ENCODE measurements at places on chromosomes 12 and 14.

- no peak for DNase-seq
These were observed 155.9 kb upstream of the PRMT8 start for GRCh38 chr12:3335078-3335487.

DNA sequence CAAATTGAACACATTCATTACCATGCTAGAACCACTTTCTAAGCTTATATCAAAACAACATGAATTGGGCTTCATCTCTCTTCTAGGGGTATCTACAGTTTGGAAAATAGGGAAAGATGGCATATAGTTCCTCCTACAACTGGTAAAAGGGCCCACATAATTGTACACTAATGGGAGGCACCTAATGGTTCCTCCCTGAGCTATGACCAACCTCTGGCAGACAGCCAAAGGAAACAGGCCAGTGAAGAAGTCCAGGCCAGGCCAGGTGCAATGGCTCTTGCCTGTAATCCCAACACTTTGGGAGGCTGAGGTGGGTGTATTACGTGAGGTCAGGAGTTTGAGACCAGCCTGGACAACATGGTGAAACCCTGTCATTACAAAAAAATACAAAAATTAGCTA lies 23.2 kb upstream of the APOF start:
- DNase-seq = no peak

DNA sequence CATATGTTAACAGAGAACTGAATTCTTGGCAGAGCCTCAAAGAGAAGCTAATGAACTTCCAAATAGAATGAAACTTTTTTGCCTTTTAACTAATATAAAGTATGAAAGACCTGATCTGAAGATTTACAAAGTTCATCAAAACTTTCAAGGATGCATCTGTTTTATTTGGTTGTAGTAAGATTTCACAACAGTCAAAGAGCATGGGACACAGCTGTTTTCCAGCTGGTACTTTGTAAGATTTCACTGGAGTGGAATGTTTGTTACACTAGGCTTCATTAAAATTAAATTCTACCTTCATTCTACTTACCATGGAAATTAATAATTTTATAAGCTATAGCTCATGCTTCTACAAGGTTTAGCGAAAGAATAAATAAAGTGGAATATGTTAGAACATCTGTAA lies 351.2 kb downstream of the SLC6A15 start:
- DNase-seq = no peak

DNA sequence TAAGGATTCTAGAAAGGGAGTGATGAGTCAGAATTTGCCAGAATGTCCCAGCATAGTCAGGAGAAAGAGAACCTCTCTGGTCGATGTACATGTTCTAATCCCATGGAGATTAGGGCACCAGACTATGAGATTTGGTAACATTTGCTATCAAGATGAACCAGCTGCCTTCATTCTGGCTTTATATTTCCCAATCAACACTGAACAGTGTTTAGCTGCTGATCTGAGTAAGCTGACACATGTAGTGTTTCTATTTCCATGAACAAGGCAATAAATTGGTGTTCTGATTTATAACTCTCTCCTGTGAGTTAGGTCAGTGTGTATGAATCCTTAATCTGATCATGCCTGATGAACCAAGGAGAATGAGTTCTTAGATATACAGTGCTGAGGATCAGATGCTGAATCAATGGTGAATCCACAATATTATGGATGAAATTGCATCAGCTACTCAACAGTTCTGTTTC lies 158.0 kb upstream of the AMIGO2 start:
- no peak for DNase-seq

- no peak for DNase-seq
These were observed 636.4 kb downstream of the SLC6A15 start for GRCh38 chr12:84276215-84276614.

GRCh38 chr14:44846232-44846824 lies 115.4 kb downstream of the KLHL28 start:
- DNase-seq = peak; percentile 47

GRCh38 chr12:124568431-124569374 lies 1.3 kb upstream of the NCOR2 start:
- peak; percentile 84 for DNase-seq

GRCh38 chr12:105858981-105859710 lies 279.6 kb downstream of the NUAK1 start:
- DNase-seq = no peak

DNA sequence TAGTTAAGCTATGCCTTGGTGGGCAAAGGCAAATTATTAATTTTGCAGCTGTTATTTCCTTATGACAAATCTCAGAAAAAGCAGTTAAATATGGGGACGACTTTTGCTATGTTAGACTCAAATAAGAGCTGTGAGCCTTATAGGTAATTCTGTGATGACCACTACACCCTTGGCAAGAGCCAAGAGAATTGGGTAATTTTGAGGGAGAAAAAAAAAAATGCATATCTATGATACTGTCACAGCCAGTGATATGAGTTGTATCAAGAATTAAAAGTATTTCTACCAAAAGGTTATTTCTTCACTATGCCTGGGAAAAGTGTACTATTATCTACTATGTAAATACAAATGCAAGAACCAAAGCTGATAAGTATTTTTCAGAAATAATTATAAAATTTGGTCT lies 43.9 kb downstream of the SCAF11 start:
- no peak for DNase-seq

DNA sequence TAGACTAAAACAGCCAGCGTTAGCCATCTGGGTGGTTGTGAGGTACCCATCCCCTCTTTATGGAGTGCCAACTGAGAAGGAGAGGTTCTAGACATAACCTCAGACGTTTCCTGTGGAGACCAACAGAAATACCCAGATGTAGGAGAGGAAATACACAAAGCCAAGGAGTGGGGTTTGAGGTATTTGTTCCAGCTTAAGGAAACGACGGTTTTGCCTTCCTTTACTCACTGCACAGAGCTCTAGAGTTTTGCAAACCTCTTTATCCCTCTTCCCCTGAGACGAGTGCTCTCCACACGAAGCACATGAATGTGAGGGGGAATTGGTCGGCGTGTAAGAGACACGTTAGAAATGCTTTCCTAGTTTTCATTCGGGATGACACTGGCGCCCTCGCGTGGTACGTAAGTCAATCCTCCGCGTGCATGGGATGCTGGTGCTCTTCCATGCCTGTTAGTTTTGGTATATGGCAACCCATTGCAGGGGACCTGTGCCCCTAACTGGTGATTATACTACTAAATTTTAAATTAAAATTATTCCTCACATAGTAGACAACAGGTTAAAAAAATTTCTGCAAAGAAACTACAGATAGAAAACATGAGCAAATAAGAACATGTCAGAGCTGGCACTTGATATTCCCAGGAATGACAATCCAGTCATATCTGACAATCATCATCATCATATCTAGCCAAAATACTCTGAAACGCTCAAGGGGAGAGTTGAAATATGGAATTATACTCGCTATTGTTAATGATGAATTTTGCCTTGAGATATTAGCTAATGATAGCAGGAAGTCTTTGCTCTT lies 121.7 kb downstream of the PPM1H start:
- peak; percentile 69 for DNase-seq

DNA sequence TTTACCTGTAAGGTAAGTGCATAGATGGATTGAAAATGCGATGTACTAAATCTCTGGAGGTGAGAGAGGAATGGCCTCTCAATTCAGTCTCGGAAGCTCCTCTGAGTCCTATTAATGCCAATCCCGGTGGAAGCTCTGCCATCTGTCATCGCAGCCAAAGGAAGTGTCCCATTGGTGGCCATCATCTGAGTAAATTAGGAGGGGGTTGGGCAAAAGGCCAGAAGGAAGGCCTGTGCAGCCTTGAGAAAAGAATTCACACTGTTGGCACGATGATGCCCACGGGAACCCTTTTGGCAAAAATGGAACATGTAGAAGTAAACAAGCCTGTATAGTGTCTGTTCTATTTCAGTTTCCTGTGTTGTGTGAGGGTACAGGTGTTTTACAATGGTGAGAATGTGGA lies 494.8 kb downstream of the NELL2 start:
- no peak for DNase-seq

DNA sequence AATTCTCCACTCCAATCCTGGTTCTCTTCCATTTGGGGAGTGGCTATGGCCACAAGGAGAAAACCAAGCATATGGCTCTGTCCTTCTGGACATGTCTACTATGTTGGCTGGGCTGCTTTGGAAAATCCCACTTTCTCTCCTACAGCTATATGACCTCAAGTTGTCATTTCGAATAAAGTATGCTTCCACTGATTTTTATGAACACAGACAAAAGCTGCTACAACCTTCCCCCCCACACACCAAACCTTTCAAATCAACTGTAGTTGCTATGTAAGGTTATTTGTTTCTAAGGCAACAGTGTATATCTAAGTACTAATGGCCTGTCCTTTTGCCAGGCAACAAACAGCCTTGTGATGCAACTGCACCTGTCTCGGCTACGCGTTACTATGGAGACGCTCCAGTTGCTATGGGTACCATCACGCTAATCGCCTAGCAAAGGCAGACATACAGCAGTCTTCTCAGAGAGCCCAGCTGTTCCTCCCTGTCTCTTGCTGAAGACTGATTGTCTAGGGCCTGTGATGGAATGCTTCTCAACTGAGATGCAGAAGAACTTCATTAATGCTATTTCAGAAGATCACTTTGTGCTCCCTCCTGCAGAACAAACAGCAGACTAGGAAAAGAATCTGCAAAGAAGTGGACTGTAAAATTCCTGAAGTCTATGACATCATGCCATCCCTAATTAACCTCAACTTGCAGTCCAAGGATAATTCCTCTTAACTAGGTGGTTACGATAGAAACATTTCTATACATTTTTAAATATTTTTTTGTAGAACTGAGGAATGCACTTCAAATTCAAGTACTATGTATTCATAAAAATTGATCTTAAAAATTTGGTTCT lies 67.6 kb downstream of the FOXN3 start:
- no peak for DNase-seq

DNA sequence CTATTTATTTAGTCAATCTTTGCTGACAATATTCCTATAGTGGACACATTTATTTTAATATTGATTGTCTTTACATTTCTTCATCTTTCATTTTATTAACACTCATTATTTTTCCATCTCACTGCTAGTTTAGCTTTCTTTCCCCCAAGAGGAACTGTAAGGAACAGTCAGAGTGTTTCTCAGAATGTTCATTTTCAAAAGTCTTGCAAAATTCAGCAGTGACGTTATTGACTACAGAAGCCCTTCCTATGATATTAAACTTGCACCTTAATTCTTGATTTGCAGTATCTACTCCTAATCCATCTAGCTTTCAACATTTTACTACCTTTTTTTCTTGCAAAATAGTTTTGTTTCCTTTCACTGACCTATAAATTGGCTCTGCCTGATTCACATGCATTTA lies 13.0 kb downstream of the CLEC2B start:
- DNase-seq = no peak

DNA sequence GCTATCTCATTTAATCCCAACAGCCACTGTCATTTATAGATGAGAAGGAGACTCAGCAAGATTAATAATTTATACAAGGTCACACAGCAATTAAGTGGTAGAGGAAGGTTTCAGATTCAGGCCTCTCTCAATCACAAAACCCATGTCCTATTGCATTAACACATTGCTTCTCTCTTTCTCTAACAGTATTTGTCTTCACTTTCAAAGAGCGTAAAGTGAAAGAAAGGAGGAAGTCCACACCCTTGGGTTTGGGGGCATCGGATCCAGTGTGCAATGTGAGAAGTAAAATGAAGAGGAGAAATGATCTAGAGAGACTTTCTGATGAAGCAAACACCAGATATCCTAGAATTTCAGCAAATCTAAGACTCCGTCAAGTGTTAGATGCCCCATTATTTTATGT lies 7.0 kb upstream of the VRK1 start:
- no peak for DNase-seq

- no peak for DNase-seq
These were observed 53.3 kb downstream of the KIF21A start for GRCh38 chr12:39389399-39390150.

DNA sequence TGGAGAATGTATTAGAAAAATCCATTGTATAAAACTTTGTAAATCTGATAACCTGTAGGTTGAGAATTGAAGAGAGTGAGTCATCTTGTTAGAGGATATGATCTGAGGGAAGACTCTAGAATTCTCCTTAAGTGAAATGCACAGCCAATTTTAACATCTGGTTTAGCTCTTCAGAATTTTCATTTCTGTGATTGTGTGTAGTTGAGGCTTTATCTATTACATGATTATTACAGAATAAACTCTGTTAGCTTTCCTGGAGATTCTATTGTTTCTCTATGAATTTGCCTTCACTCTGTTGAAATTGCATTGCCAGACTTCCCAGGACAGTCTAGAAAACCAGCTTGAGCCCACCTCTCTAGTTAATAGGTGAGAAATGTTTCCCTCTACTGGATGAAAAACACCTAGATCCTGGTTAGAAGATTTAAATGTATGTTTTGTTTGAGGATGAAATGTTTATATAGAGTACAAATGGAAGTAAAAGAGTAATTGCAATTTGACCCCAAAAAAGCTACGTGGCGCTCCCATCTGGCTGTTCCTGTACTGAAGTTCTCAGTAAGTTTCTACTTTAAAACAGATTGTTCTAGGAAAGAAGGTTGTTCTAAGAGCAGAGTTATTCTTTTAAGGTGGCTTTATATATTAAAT lies 2.9 kb downstream of the NUDT4 start:
- no peak for DNase-seq

GRCh38 chr14:64235652-64236640 lies 58.2 kb downstream of the ESR2 start:
- no peak for DNase-seq

Measured in AG08396 (cell line).